Mesenteric fat pad (tissue), 1 donor: ENCODE measurements at places on chromosomes 6 and 20. TPM values are rescaled to one million over a fixed set of nuclear protein-coding genes. Genes with fewer than 3 reads are reported as not detected.

Gene LY6G6C
- total RNA-seq = not detected

Gene PI16
- 22.5 TPM for total RNA-seq

Gene LTB
- 1.4 TPM for total RNA-seq

Gene TGM2
- total RNA-seq = 131 TPM

Gene ENPP1
- total RNA-seq = 32.1 TPM

Gene FYN
- 183 TPM for total RNA-seq

Gene HACE1
- total RNA-seq = 12.1 TPM

Gene PRPF6
- 46.3 TPM for total RNA-seq

Gene NKX2-2
- total RNA-seq = not detected

Gene VGLL2
- total RNA-seq = not detected

Gene TRIM31
- total RNA-seq = not detected

Gene ABCF1
- total RNA-seq = 59.2 TPM

Gene DEFB119
- not detected for total RNA-seq

Gene GPR63
- total RNA-seq = 0.32 TPM
